ENCODE measurements at places on chromosomes 11 and 22. TPM values are rescaled to one million over a fixed set of nuclear protein-coding genes. Genes with fewer than 3 reads are reported as not detected.

DNA sequence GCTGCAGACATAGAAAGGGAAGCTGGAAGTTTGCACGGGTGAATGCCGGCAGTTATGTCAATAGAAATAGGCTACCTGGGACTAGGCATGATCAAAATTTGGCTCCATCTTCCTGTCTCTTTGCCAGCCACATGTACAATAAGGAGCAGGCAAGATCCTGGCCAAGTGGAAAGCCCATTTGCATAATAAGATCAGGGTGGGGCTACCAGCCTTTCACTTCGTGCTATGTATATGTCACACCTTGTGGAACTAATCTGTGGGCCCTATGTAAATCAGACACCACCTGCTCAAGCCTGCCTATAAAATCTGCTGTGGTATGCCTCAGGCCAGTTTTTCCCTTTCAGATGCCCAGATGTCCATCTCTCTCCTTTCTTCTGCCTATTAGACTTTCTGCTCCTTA, 79.3 kb upstream of the DRD2 start:
- H3K27ac ChIP-seq, result no peak overlapping the region
- no peaks in the 10 kb centered on the region for H3K4me1 ChIP-seq
- H3K27me3 ChIP-seq, result peaks cover 2% of the 10 kb centered on the region
- no peak for DNase-seq
- no peak overlapping the region for H3K4me3 ChIP-seq

Gene BTBD18
- not detected for total RNA-seq

Gene PRRG4
- not detected for total RNA-seq

DNA sequence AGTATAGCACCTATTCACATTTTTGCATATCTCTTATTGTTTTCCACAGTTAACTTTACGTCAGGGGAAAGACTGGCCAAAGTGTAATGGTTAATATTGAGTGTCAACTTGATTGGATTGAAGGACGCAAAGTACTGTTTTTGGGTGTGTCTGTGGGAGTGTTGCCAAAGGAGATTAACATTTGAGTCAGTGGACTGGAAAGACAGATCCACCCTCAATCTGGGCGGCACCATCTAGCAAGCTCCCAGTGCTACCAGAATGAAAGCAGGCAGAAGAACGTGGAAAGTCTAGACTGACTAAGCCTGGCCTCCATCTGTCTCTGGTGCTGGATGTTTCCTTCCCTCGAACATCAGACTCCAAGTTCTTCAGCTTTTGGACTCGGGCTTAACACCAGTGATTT, 1900.7 kb upstream of the RAG2 start:
- H3K4me1 ChIP-seq, result no peaks in the 10 kb centered on the region
- no peak overlapping the region for H3K27ac ChIP-seq
- no peak overlapping the region for H3K4me3 ChIP-seq
- DNase-seq, result no peak
- H3K36me3 ChIP-seq, result no peaks in the 10 kb centered on the region

Gene MPPED1
- 0.18 TPM for total RNA-seq

DNA sequence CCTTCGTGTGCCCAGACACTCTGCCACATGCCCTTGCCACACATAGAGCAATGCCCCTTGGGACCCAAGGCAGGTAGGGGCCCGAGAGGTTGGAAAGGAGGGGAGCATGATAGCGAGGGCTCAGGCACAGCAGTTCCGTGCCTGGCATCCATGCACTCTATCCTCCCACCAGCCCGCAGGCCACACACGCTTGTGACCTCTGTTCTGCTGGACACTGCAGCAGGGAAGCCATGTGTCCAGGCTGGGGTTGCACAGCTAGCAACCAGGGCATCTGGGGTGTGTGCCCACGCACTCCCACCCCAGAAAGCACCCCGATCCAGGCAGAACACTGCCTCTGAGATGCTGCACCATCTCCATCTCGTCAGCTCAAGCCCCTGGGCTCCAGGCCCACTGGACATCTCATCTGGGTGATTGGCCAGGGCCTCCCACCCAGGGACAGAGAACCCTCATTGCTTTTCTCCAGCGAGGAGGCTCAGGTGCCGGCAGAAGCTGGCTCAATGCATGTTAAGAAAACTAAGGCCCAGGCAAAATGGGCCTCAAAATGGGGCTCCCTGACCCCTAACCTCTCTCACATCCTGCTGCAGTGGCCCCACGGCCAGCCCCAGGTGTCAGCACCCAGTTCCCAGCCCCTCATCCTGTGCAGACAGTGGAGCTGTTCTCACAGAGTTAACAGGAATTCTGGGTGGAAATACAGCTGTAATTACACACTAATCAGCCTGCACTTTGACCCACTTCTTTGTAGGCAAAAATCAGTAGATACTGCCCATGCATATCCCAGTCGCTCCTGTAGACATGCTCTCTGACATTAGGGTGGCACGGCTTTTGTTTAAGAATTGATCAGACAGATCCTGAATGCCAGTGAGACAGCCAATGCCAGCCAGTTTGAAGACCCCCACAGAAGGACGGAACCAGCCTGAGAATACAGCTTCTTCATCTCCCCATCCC, 173.9 kb upstream of the B3GAT1 start:
- no peak for DNase-seq
- H3K4me1 ChIP-seq, result peaks cover 31% of the 10 kb centered on the region
- H3K27me3 ChIP-seq, result no peaks in the 10 kb centered on the region
- H3K4me3 ChIP-seq, result no peak overlapping the region
- no peaks in the 10 kb centered on the region for H3K36me3 ChIP-seq

Gene CARNS1
- total RNA-seq, result not detected

Gene KRTAP5-10
- total RNA-seq, result 0.23 TPM

DNA sequence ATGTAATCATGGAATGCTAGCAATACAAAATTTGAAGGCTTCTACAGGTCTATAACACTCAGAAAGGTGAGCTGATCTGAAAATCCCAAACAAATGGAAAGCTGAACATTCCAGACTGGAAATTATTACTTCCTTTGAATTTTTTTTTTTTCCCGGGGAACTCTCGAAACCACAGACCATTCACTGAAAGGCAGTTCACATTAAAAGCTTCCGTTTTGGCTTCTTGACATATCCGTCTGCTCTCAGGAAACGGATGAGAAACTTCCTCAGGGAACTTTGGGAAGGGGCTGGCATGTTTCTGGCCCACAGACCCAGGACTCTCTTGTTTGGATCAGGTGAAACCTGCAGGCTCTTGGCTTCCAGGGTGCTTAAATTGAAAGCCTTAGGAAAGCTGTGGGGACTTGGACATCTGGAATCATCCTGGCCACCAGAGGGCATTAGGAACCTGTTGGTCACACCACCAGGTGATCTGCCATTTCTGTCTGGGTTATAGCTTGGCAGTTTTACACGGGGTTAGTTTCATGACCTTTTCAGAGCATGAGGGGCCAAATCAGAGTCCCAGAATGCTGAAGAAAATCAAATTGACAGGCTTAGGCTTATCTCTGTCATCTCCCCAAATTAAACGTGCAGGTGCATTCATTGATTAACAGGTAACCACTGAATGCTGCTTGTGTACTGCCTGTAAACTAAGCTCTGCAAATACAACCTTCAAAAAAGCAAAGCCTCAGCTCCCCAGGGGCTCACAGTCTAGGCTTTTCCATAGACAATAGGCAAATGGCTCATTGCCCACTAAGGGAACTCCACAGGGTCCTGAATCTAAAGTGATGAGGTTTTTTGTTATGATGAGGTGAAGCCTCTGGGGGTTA, 22.7 kb upstream of the GRAMD1B start:
- no peaks in the 10 kb centered on the region for H3K36me3 ChIP-seq
- peak overlapping the region; percentile 48 for H3K27ac ChIP-seq
- no peak overlapping the region for H3K4me3 ChIP-seq
- peaks cover 61% of the 10 kb centered on the region for H3K4me1 ChIP-seq
- DNase-seq, result peak; percentile 66

DNA sequence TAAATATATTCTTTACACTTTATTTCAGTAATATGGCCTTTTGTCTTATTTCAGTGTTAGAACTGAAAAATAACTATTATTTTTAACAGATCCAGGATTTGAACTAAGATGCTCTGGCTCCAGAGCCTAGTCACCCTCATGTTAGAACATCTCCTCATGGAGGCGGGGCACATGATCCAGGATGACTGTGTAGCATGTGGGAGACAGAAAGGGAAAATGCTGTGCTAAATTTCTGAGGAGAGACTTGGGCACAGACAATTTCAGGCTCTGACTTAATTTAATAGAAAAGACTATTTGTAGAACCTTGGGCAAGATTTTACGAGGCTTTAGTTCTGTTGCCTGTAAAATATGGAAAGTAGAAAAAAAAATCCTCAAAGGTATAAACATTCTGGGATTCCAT, 24.1 kb downstream of the CTSC start:
- no peak overlapping the region for H3K4me3 ChIP-seq
- H3K27ac ChIP-seq, result no peak overlapping the region
- H3K36me3 ChIP-seq, result peaks cover 7% of the 10 kb centered on the region
- H3K27me3 ChIP-seq, result no peaks in the 10 kb centered on the region
- DNase-seq, result no peak

Gene NXPE1
- total RNA-seq, result not detected

Gene ART5
- 9.7 TPM for total RNA-seq

Gene GRM5
- 0.28 TPM for total RNA-seq

Gene CECR2
- 65.3 TPM for total RNA-seq

DNA sequence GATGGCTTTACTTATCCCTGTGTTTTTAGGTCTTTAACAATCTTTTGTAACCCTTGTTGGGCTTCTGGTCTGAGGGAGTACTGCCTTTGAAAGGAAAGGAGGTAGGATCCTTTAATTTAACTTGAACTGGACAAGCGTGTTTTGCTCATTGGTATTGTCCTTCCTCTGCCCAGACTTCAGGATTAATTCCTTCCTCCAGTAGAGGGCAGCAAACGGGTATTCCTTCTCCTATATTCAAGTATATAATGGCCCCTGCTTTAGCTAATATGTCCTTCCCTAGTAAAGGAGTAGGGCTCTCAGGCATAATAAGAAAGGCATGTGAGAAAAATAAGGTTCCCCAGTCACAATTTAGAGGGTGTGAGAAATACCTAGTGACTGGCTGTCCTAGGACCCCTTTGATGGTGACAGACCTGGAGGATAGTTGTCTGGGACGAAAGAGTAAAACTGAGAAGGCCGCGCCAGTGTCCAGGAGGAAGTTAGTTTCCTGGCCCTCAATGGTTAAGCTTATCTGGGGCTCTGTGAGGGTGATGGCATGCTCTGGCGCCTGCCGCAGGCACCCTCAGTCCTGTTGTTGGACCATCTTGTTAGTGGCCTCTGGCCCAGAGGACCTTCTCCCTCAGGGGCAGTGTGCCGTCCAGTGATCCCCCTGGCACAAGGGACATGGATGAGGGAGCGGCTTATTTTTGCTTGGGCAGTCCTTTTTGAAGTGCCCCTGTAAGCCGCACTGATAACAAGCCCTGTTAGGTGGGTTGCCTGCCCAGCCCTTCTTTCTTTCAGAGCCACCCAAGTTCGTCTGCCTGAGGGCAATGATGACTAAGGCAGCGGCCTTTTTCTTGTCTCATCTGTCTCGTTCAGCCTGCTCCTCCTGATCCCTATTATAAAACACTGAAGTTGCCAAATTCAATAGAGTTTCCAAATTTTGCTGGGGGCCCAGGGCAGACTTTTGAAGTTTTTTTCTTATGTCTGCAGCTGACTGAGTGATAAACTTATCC, 51.8 kb downstream of the C11orf71 start:
- no peaks in the 10 kb centered on the region for H3K36me3 ChIP-seq
- no peaks in the 10 kb centered on the region for H3K27me3 ChIP-seq
- DNase-seq, result peak; percentile 52
- H3K4me3 ChIP-seq, result no peak overlapping the region
- no peaks in the 10 kb centered on the region for H3K4me1 ChIP-seq
- no peak overlapping the region for H3K27ac ChIP-seq

DNA sequence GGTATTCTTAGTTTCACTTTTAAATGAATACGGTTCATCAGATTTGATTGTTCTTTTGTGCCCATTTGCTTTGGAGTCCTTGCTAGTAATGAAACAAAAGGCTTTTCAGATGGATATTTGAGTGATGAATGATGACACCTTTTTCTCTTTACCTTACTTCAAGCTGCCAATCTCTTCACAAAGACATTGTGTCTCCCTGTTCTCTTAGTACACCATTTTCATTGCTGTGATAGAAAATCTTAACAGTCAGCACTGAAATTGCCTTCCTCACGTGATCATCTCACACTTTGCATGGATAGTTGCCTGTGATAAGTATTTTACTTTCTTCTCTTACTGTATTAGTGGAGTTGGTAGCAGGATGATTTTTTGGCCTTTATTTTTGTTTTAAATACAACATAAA, 396.6 kb downstream of the NELL1 start:
- H3K27me3 ChIP-seq, result peaks cover 2% of the 10 kb centered on the region
- H3K27ac ChIP-seq, result no peak overlapping the region
- H3K36me3 ChIP-seq, result no peaks in the 10 kb centered on the region
- no peaks in the 10 kb centered on the region for H3K4me1 ChIP-seq

DNA sequence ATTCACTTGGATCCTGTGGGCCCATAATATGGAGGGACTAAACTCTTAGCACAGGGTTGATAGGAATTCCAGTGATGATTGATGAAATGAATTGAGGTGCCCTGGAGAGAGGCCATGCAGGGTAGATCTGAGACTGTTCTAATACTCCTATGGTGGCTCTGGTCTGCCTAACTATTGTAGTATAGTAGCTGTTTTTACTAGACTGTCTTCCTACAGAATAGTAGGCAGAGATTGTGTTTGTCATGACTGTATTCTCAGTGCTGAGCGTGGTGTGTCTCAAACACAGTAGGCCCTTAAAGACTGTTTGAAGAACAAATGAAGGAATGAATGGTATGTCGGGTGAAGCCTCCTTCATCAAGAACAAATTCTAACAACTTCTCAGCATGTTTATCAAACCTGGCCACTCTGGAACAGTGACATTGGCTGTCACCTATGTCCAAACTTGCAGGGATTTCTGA, 107.0 kb upstream of the SESN3 start:
- H3K4me3 ChIP-seq, result no peak overlapping the region
- H3K4me1 ChIP-seq, result peaks cover 15% of the 10 kb centered on the region

Gene OR51B5
- 0.82 TPM for total RNA-seq

Gene B3GAT1
- total RNA-seq, result 18.2 TPM

GRCh38 chr22:33271390-33272161, 213.4 kb upstream of the SYN3 start:
- DNase-seq, result no peak
- peaks cover 3% of the 10 kb centered on the region for H3K36me3 ChIP-seq
- no peak overlapping the region for H3K4me3 ChIP-seq
- H3K4me1 ChIP-seq, result no peaks in the 10 kb centered on the region
- no peaks in the 10 kb centered on the region for H3K27me3 ChIP-seq

DNA sequence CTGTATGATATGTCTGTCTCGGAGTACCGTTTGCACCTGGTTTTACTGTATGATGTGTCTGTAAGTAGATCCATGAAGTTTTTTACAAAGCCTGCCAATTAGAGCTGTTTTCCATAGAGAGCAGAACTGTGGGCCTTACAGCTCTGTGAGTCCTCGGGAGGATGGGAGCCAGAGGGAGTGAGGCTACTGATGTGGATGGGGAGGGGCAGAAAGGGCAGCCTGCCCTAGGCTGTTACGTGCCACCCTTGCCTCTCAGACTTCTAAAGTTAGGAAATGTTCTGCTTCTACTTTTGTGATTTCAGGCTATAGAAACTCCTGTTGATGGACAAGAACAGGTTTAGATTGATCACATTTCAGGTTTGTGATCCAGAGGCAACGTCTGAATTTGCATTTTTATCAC, 105.2 kb downstream of the PPP6R3 start:
- no peak for DNase-seq
- H3K27ac ChIP-seq, result no peak overlapping the region
- no peak overlapping the region for H3K4me3 ChIP-seq
- peaks cover 41% of the 10 kb centered on the region for H3K36me3 ChIP-seq

Gene FJX1
- total RNA-seq, result 34.3 TPM
